Activated CD8-positive, alpha-beta memory T cell treated with anti-CD3 and anti-CD28 coated beads, Interleukin-2, amount 50 U/mL, for 48 hours (primary cell): ENCODE measurements at places on chromosomes 2 and 18.

GRCh38 chr18:37430357-37431076 lies 135.1 kb downstream of the CELF4 start:
- DNase-seq = no peak

- no peak for DNase-seq
Observed at GRCh38 chr2:2170189-2170588, 160.9 kb downstream of the MYT1L start.

- DNase-seq = no peak
Observed at GRCh38 chr18:51068105-51068504, 38.1 kb downstream of the SMAD4 start.

DNA sequence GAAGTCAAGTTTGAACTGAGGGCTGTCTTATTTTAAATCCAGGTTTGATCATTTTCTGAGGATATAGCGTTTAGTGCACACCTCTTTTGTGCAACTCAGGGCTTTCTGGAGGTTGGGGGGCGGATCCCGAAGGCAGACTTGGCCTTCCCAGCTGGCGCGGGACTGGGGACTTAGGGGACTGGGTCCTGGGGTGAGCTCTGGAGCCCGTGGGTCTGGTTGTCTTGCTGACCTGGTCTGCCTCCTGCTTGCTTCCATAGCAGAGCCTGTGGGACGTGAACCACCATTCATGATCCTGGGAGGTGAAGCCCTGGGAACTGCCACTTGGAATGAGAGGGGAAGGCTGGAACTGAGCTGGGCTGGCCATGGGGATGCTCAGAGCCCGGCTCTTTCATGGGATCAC lies 63.1 kb downstream of the AGAP1 start:
- DNase-seq = no peak

DNA sequence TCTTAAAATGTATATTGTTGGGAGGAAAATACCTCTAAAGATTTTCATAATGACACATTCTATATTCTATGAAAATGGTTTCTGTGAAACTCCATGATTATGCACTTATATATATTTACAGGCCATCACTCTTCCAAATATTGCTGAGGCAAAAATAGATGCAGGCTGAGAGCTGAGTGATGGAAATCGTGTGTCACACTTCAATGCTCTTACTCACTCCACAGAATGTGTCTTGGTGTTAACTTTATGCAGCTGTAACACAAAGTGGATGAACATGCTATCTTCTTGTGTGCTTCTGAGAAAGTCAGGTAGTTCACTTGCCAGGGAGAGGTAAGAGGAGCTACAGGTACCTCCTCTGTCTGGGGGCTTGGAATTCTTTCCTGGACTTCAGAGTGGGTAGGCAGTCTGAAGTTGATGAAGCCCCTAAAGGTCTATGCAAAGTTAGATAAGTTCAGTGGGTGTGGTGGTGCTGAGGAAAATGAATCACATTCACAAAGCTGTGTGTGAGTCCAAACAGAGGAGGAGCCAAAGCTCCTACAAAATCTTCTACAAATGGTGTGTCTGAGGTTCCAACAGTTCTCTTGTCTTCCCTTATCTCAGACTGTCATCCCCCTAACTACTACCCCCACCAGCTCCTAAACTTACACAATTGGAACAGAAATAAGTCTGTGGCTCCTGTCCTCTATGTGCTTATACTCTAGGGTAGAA lies 74.2 kb upstream of the ST6GAL2 start:
- DNase-seq = no peak

DNA sequence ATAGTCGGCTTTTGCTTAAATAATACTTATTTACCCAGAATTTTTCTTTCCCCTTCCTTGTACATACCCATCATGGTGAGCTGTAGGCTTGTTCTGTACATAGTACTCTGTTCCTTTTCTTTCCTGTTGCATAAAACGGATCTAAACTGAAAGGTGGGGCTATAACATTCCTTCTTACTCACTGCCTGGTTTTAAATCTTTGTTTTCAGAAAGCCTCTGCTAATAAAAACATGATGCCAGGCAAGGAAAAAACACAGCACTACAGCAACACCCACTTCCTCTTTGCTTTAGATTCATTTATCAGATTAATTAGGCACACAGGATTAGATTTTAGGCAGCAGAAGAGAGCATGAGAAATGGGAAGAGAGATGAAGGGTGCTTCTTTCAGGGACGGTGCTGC lies 19.6 kb upstream of the STON1 start:
- DNase-seq = no peak

- DNase-seq = no peak
Observed at GRCh38 chr2:65870826-65871225, 438.4 kb upstream of the SPRED2 start.

DNA sequence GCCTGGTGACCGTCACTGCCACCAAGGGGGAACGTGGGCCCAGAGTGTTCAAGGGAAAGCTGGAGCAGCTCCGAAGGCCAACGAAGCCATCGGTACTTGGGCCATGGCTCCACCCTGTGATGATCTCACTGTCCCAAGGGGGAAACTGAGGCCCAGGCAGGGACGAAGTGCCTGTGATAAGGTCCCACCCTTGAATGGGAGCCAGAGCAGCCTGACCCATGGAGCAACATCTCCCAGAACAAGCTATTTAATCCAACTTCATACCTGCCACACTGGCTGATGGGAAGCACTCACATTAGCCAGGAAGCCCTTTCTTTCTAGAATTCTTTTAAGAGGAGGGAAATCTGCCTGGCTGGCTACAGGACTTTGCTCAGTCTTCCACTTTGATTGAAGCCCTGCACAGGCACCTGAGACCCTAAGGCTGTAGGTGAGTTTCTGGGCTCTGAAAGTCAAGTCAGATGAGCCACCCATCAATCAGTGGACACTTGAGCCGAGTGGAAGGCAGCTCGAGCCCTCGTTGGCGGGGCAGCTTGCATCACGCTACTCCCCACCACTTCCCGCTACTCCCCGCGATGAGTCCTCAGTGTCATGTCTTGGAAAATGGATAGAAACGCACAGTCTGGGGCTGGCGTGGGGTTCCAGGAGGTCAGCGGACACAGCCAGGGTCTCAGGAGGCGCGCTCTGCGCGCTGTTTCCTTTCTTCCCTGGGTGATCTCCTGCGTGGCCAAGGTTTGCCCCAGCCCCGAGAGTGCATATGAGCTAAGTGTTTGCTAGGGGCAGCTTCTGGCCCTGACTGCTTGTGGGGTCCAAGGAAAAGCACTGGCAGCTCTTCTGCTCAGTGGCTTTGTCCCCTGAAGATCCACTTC lies 2.5 kb upstream of the HS6ST1 start:
- DNase-seq = peak; percentile 56
